Heart right ventricle (tissue), 16 donors: ENCODE measurements at places on chromosomes 4 and X.

DNA sequence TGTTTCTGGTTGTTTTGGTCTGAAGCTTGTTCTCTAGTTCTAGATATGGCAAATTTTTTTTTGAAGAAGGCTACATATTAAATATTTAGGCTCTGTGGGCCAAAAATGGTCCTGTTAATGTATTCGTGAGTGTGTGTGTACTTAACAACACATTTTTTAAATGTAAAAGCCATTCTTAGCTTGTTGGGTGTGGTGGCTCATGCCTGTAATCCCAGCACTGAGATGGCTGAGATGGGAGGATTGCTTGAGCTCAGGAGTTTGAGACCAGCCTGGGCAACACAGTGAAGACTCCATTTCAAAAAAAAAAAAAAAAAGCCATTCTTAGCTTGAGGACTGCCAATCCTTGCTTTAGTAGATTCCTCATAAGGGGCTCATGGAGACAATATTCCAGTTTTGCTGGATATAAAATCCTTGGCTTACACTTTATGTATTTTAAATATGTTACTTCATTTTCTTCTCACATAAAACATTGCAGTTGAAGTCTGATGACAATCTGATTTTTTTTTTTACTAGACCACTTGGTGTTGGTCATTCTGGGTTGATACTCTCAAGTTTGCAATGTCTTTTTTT, 23.4 kb downstream of the NOCT start:
- no peak for DNase-seq

DNA sequence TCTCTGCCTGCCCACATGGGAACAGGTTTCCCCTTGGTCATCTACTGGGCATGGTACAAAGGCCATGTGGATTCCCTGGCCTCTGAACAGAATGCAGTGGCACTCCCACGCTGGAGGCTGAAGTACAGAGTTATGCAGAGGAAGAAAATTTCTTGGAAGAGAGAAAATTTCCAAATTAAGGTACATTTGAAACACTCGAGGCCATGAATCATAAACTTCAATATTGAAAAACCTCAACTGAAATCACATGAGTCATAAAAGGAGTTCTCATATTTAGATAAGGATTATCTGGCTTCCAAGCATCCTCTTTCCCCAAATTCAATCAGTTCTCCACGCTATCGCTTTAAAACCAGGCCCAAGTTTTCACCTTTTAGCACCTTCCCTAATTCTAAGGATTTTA, 28.1 kb upstream of the TXK start:
- DNase-seq = no peak

- no peak for DNase-seq
Observed at GRCh38 chrX:106692425-106693065, 34.0 kb upstream of the RNF128 start.

DNA sequence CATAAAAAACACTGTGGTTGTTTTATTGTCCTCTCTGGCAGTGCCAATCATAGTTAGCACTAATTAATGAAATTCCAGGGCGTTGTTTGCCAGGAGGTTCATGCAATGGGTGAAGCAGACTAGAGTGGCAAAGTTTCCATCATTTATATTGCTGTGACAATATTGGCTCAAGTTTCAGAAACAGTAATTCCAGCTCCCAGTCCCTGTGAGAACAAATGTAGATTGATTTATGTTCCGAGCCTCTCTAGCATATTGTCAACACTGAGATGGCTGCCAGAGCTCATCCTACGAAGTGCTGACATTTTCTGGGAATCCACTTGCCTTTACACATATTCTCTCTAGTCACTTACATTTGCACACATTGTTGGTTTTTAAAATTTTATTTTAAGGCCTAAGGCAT, 440.0 kb upstream of the IGFBP7 start:
- no peak for DNase-seq

- DNase-seq = no peak
Observed at GRCh38 chr4:66571145-66571695, 900.9 kb upstream of the EPHA5 start.

GRCh38 chrX:45689971-45690370, 489.3 kb upstream of the DIPK2B start:
- DNase-seq = no peak

DNA sequence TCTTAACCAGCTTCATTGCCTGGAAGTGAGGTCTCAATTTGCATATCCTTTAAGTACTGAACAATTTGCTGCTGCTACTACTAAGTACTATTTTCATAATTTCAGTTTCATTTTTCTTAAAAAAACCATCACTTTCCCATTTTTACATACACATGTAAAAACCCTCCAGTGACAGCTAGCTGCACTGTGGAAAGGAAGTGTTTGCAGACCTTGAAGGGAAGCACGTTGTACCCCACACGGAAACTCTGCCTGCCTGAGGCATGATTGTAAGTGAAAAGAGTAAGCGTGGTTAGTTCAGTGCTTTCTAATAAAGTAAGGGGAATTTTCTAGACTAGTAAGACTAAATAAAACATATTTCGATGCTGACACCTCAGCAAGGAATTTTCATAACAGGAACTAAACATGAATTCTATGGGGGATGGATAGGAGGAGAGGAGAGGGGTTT, 103.6 kb downstream of the RAPGEF2 start:
- no peak for DNase-seq

DNA sequence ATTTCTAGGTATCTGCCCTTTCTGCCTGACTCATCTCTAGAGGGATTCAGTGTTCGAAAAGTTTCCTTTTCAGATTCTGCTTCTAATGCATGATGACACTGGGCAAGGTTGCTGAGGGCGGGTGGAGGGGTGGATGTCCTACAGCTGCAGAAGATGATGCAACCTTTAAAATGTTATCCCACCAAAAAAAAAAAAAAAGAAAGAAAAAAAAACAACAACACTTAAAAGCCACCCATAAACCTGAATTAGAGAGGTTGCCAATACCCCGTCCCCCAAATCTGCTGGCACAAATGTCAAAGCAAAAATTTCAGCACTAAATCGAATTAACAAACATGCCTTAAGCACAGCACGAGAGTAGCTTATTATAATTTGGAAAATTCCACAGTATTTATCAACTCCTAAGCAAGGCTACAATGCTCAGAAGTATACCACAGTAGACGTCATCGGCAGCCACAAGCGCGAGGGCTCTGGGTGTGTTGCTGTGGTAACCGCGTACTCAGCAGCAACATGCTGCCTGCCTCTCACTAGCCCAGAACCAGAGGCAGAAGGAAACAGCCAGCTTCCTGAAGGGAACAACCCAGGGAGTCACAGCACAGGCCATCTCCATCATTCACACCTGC, 167.5 kb upstream of the MAP3K15 start:
- DNase-seq = peak; percentile 48

DNA sequence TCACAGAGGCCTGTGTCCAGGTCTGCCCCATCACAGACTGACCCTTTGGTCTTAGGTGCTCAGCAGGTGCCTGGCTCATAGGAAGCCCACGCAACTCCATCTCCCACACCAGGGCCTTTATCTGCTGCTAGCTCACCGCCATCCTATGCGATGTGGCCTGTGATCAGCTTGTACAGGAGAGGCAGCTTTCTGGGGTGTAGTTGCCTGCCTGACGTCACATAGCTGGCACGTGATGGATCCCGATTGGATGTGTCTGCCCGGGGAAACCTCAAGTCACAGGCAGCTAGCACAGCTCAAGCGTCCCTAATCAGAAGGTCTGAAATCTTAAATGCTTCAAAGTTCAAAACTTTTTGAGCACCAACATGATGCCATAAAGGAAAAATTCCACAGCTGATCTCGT, 41.2 kb upstream of the CLDN34 start:
- no peak for DNase-seq

GRCh38 chr4:153209410-153209809, 5.2 kb downstream of the TRIM2 start:
- DNase-seq = no peak

GRCh38 chr4:151948351-151949016, 187.7 kb upstream of the GATB start:
- DNase-seq = no peak

DNA sequence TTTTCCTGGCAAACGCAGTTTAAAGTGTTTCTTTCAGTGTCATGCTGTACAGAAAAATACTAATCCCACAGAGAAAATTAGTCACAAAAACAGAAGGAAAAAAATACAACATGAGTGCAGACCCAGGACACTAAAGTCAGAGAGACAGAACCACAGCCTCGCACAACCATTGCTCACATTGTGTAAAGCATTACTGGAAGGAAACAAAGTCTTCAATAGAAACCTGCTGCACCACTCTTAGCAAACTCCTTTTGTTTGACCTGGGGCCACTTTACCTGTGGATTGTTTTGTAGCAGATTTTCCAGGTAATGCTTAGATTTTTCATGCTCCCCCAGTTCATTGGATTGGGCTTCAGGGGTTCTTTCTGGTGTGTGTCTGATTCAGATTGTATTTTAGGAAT, 131.8 kb upstream of the TMLHE start:
- DNase-seq = no peak

DNA sequence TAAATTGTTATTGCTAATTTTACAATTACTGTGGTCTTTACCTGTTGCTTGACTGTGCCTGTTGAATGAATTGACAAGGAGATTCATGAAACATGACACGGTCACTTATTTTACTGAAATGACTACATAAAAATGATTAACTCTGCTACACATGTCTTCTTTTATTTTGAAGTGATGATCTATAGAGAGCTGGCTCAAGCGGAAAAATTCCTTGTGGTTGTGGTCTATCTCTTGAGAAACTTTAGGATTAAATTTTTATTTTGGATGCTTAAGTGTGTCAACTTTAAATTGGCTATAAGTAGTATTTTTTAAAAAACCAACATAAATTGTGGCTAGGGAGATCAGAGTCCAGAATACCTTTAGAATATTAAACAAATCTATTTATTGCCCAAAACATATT, 131.8 kb upstream of the PITX2 start:
- DNase-seq = no peak

DNA sequence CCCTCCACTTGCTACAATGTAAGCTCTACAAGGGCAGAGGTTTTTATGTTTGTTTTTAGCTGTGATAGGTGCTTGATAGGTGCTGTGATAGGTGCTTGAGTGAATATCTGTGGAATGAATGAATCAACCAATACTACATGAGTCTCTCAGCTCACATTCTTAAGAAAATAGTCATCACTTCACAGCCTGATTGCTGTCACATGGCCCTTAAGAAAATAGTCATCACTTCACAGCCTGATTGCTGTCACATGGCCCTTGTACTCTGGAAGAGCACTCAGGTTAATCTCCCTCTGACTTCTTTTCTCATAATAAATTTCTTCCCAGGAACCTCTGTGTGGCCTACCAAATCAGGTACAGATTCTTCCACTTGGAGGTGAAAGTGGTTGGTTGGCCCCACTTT, 335.2 kb downstream of the TENM3 start:
- no peak for DNase-seq

DNA sequence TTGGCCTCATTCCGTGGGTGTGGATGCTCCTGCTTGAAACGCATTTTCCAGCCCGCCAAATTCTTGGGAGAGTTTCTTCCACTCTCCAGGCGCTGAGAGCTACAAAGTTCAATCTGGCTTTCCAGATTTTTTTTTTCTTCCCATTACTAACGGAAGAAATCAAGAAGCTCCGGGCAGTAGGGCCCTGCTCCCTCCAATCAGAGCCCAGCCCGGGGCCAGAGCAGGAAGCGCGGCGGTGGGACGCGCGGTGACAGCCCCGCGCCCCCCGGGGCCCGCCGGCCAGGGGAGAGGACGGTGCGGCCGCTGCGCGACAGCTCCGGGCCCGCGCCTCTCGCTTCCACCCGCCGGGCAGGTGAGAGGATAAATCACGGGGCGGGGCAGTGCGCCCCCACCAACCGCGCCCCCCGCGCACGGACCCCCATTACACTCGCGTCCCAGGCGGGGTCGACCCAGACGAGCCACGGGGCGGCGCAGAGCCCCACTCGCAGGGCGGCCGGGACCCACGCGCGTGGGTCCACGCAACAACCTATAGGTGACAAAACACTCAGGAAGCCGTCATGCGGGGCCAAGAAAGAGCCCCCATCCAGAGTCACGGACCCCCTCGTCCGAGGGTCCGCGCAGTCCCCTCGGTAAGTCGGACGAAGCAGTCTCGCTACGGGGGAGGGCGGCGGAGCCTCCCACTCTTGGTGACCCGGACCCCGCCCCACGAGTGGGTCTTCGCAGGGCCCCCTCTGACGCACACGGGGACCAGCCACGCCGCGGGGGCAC, 868 bp downstream of the AFAP1 start:
- DNase-seq = peak; percentile 57

GRCh38 chr4:1086011-1086410, 27.4 kb downstream of the RNF212 start:
- DNase-seq = no peak

- DNase-seq = no peak
Observed at GRCh38 chr4:84342161-84342560, 156.9 kb downstream of the NKX6-1 start.

DNA sequence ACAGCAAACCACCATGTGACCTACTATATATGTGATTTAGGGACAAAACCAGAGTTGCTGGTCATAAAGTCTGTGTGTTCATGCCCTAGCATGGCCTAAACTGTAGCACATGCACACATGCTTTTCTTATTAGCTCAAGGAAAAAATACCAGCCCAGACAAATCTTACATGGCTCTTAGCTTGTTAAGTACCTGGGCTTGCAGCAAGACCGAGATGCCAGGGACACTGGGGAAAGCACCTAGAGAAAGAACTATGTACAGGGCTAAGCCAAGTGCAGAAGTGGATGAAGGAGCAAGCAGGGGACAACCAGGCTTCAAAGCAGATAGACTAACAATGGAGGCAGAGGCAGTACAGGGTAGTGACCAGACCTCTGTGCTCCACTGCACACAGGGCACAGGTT, 3.4 kb upstream of the GABRE start:
- DNase-seq = no peak

DNA sequence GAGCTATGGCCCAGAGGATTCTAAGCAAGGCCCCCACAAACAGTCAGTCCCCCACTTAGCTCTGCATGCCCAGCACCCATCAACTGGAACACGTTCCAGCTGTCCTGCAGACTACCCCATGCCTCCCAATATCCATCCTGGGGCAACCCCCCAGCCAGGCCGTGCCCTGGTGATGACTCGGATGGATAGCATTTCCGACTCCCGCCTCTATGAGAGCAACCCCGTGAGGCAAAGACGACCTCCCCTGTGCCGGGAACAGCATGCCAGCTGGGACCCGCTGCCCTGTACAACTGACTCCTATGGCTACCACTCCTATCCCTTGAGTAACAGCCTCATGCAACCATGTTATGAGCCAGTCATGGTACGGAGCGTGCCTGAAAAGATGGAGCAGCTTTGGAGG, 32.0 kb downstream of the LAS1L start:
- DNase-seq = no peak

DNA sequence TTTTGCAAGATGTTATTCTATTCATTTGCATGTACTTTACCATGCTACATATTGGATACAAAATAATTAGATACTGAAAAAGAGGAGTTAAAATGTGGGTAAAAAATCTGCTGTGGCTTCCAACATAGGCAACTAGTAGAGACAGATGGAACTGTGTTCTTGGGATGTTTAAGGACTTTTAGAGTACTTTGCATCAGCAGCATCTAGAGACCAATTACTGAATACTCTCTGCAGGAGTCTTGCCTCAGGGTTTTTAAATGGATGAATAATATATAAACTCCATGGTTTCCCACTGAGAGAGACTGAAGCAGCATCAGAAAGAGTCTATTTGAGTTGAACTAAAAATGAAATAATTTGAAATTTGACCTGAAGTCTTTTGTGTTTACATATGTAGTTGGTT, 676.7 kb downstream of the GALNTL6 start:
- no peak for DNase-seq

- DNase-seq = no peak
Observed at GRCh38 chrX:132590350-132591026, 101.7 kb upstream of the MBNL3 start.
